Activated CD4-positive, alpha-beta T cell treated with anti-CD3 and anti-CD28 coated beads, Interleukin-2, amount 10 ng/mL, durations not matched to agents 7 days and 5 days (primary cell): ENCODE measurements at places on chromosomes 1 and 21. TPM values are rescaled to one million over a fixed set of nuclear protein-coding genes. Genes with fewer than 3 reads are reported as not detected.
A peak's percentile ranks its signal among the peaks of the same experiment; 100 is the strongest.

DNA sequence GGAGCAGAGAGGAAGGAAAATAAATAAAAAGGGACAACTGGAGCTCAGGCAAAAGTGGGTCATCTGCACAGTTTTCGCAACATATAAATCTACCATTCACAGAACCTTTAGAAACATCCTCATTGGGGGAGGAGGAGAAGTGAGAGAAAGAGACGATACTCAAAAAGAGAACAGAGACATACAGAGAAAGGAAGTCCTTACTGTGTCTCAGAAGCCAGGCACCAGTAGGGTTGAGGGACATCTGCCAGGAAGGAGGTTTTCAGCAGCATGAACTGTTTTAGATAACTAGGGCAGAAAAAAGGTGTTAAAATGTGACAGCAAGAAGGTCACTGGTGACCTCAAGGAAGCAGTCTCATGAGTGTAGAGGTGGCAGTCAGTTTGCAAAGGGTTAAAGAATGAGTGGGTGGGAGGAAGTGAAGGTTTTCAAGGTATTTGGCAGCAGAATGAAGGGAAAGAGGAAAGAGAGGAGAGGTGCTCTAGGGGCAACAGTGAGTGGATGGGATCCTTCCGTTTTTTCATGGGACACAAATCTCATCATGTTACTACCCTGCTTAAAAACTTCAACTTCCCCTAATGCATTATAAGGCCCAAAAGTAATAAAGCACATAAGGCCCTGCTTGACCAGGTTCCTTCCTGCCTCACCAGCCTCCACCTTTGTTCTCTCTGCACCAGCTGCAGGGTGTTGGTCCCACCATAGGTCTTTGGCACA is 9.5 kb downstream of the JAK1 start:
- peak; percentile 38 for DNase-seq

- no peak for DNase-seq
These were observed 217.9 kb downstream of the FOXD2 start for GRCh38 chr1:47655521-47656300.

DNA sequence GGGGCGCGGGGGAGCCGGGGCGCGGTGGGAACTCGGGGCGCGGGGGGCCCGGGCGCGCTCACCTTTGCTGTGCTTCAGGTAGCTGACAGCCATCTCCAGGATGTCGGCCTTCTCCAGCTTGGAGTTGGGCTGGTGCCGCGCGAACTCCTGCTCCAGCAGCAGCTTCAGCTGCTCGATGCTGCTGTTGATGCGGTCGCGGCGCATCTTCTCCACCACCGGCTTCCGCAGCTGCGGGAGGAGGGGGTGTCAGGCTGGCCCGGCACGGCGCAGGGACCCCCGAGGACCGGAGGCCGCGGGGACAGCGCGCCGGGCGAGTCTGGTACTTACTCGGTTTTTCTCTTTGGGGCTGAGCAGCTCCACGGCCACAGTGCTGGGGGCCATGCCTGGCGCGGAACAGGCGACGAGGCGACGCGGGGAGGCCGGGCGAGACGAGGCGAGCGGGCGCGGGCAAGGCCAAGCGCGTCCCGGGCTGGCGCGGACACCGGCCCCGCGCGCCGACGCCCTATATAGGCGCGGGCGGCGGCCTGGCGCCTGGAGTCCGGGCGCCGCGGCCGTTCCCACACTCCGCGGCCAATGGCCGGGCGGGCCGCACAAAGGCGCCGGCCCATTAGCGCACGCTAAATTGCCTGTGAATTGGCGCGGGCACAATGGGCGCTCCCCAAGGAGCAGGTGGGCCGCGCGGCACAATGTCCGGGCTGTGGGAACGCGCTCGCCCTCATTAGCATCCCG is at the start of gene HES5:
Gene HES5, minus strand, starts transcription at position 480 of the 729 bp plus-strand sequence. Its CDS starts 99 bp downstream, at position 381.
- no peak for DNase-seq

The OR2AK2 gene
- not detected for total RNA-seq

DNA sequence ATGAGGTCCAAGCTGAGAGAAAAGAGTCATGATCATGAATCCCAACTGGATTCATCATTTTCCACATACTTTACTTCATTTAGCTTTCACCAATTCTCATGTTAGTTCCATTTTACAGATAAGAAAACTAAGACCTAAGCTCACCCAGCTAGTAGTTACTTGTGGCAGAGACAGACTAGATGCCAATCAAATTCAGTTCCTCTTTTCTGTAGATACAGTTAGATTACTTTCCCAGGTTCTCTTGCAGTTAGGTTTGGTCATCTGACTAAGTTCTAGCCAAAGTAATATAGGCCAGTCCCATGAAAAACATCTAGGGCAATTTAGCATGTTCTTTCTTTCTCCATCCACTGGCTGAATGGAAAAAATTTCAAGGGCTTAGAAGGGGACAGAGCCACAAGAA is 8.9 kb upstream of the KCND3 start:
- no peak for DNase-seq

The CD84 gene
- total RNA-seq = 16.2 TPM

The FAF1 gene
- total RNA-seq = 84.6 TPM

The LCE2C gene
- not detected for total RNA-seq

The CSMD2 gene
- not detected for total RNA-seq
